ENCODE measurements at places on chromosomes 4 and X. TPM values are rescaled to one million over a fixed set of nuclear protein-coding genes. Genes with fewer than 3 reads are reported as not detected.

DNA sequence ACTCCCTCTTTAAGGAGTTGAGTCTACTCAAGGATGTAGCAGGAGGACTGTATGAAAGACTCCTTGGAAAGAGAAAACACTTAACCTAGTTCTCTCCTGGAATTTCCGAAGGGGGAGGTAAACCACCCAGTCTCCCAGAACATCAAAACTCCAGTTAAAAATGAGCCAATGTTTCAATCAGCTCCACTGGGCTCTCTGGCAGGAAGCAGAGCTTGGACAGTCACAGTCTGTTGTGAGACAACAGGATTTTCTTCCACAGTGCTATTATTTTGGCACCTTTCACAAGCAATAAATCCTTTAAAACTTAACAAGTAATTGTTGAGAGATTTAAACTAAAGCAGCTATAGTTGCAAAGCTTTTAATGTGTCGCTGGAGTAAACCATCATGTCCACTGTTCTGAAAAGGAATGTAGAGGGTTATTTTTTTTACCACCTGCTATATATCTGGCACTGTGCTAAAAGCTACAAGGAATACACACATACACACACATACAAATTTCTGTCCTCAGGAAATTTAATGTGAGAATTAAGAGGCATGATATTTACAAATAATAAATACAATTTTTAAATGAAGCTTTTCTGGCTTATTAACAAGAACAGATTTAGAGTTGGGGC lies 229.2 kb upstream of the INTU start:
- no peak overlapping the region for H3K27ac ChIP-seq
- no peaks in the 10 kb centered on the region for H3K27me3 ChIP-seq
- H3K4me3 ChIP-seq, result no peak overlapping the region
- no peaks in the 10 kb centered on the region for H3K36me3 ChIP-seq
- H3K4me1 ChIP-seq, result no peaks in the 10 kb centered on the region

DNA sequence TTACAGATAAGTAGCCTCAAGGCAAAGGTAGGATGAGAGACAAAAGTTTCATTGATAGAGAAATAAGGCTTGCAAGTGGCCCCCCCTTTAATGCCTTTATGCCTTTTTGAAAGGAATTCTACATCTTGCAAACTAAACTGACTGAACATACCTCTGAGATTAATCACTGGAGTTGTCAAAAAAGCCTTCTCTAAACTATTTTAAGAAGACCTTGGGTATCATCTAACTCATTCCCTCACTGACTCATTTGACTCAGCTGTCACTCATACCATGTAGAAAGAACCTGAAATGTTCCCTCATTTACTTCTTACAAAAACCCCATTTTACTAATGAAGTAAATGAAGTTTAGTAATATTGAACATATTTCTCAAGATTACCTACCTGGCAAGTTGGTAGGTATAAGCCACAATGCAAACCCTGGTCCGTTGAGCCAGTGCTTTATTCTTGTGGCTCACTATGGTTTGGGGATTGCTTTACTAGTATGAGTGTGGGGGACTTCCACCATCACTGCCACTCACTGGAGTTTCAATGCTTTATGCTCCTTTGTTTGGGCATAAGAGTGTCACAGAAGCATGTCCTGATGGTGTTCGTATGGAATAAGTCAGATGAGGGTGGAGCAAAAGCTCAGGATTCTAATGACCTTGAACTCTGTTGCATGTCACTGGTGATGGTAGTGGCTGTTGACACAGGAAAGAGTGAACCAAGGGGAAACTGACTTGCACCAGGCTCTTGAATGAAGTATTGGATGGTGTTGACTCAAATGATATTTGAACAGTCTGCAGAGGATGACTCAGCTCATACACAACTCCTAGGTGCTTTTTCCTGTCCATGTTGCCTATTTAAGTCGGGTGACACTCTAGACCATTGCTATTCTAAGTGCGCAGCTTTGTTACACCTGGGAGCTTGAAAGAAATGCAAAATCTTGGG lies 305.5 kb upstream of the EMCN start:
- no peak for DNase-seq
- no peaks in the 10 kb centered on the region for H3K4me1 ChIP-seq
- no peak overlapping the region for H3K4me3 ChIP-seq
- no peaks in the 10 kb centered on the region for H3K36me3 ChIP-seq
- no peaks in the 10 kb centered on the region for H3K27me3 ChIP-seq

- peaks cover 43% of the 10 kb centered on the region for H3K4me1 ChIP-seq
- H3K27ac ChIP-seq, result peak overlapping the region; percentile 94
- H3K4me3 ChIP-seq, result peak overlapping the region; percentile 98
Measured at GRCh38 chr4:77155631-77156452, 1.2 kb upstream of the CCNG2 start.

The HPGD gene
- 109 TPM for total RNA-seq

The STS gene
- total RNA-seq, result 5.0 TPM

The PAGE2B gene
- total RNA-seq, result not detected

The MORF4L2 gene
- 288 TPM for total RNA-seq

The SMPX gene
- total RNA-seq, result not detected
